Caco-2 (cell line): ENCODE measurements at places on chromosomes 3 and 15. TPM values are rescaled to one million over a fixed set of nuclear protein-coding genes. Genes with fewer than 3 reads are reported as not detected.

- H3K4me3 ChIP-seq, result no peak overlapping the region
- no peak overlapping the region for H3K27ac ChIP-seq
- H3K27me3 ChIP-seq, result no peaks in the 10 kb centered on the region
- no peak for DNase-seq
- H3K4me1 ChIP-seq, result no peaks in the 10 kb centered on the region
- H3K36me3 ChIP-seq, result no peaks in the 10 kb centered on the region
These were observed 483.9 kb downstream of the PYDC2 start for GRCh38 chr3:191944835-191945234.

Gene ADPRH
- 2.8 TPM in 2 replicates for total RNA-seq

GRCh38 chr15:64843991-64844390 is 2.3 kb downstream of the PLEKHO2 start:
- no peaks in the 10 kb centered on the region for H3K36me3 ChIP-seq
- no peak overlapping the region for H3K27ac ChIP-seq
- H3K4me3 ChIP-seq, result no peak overlapping the region
- H3K4me1 ChIP-seq, result peaks cover 5% of the 10 kb centered on the region; the same call in 1 of the 2 replicates
- DNase-seq, result no peak
- H3K27me3 ChIP-seq, result no peaks in the 10 kb centered on the region

DNA sequence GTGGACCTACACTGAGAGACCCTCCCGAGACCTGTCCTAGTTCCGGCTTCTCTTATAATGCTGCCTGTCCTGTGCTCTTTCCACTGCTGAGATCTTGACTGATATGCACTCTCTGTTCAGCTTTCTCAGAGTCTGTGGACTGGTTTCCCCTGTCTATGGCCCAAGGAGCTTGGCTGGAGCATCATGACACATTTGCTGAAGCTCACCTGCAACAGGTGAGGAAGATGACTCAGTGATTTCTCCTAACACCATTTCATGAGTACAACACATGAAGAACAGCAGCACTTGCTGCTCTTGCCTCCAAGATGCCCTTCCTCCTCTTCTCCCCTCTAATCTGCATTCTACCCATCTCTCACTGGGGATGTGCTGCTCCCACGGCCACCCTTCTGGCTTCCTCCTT is 92.1 kb downstream of the DUT start:
- no peak overlapping the region for H3K4me3 ChIP-seq
- no peak for DNase-seq
- no peaks in the 10 kb centered on the region for H3K4me1 ChIP-seq
- no peaks in the 10 kb centered on the region for H3K36me3 ChIP-seq
- no peak overlapping the region for H3K27ac ChIP-seq

DNA sequence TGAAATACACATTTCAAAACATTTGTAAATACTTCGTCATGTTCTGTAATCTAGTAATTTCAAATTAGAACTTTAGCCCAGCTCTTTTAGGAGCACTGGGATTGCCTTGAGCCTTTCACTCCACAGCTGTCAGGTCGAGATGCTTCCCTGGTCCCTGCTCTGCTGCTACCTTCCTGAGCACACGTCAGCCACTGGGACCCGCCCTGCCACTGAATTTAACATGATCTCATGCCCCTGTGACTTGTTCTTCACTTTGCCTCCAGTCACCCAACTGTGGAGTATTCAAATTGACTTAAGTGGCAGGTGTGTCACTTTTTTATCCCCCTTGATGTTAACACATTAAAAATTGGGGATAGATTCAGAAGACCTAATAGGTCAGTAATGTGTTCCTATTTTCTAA is 3.3 kb downstream of the ARRDC4 start:
- no peak for DNase-seq
- H3K36me3 ChIP-seq, result no peaks in the 10 kb centered on the region
- H3K4me1 ChIP-seq, result no peaks in the 10 kb centered on the region
- H3K27ac ChIP-seq, result no peak overlapping the region

Gene CCDC39
- total RNA-seq, result not detected in 2 replicates

DNA sequence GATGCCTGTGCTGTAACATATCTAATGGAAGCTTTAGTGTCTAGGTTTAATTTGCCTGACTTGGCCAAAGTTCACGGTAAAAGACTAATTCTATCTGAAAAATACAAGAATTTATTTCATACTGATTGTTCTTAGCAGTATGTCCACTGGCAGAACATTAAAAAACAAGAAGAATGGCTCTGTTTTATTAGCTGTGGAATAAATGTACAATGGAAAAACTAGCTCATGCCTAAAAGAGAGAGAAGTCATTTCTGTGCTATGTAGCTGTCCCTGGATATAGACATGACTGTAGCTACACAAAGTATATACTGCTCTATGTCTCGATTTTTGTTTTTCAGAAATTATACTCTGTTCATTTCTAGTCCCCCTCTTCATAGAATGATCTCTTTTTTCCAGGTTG is 13.9 kb upstream of the VGLL3 start:
- H3K4me1 ChIP-seq, result no peaks in the 10 kb centered on the region
- H3K27me3 ChIP-seq, result no peaks in the 10 kb centered on the region
- no peaks in the 10 kb centered on the region for H3K36me3 ChIP-seq
- no peak for DNase-seq
- no peak overlapping the region for H3K27ac ChIP-seq
- no peak overlapping the region for H3K4me3 ChIP-seq
